ENCODE measurements at places on chromosomes 2 and 18.
A peak's percentile ranks its signal among the peaks of the same experiment; 100 is the strongest.

GRCh38 chr2:25570161-25570845, 103.1 kb downstream of the DTNB start:
- no peak for DNase-seq

DNA sequence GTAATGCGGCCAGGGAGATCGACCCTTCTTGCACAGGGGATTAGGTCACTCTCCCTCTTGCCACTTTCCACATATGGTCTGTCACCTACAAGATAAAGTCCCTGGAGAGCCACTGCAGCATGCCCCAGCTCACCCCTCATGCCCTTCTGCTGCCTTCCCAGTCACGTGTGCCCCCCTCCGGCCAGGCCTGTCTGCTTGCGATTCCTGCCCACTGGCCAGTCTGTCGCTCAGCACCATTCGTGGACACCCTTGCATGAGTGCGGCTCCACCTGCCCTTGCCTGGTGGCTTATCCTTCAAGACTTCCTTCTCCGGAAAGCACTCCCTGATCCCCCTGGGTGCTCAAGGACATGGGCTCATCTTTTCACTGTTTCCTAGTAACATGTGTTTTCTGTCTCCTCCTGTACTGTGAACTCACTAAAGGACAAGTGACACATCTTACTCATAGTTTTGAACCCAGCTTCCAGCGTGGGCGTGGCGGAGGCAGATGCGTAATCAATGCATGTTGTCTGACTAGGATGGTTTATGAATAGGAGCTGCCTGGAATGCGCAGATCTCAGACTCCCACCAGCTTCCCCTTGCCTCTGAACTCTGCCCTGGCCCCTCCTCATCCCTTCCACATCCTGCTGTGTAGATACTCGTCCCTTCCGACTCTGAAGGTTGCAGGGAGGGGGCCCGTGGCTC, 7.8 kb upstream of the NT5DC4 start:
- peak; percentile 46 for DNase-seq

- DNase-seq, result no peak
Measured at GRCh38 chr2:53886406-53887280, 26.9 kb upstream of the GPR75 start.

DNA sequence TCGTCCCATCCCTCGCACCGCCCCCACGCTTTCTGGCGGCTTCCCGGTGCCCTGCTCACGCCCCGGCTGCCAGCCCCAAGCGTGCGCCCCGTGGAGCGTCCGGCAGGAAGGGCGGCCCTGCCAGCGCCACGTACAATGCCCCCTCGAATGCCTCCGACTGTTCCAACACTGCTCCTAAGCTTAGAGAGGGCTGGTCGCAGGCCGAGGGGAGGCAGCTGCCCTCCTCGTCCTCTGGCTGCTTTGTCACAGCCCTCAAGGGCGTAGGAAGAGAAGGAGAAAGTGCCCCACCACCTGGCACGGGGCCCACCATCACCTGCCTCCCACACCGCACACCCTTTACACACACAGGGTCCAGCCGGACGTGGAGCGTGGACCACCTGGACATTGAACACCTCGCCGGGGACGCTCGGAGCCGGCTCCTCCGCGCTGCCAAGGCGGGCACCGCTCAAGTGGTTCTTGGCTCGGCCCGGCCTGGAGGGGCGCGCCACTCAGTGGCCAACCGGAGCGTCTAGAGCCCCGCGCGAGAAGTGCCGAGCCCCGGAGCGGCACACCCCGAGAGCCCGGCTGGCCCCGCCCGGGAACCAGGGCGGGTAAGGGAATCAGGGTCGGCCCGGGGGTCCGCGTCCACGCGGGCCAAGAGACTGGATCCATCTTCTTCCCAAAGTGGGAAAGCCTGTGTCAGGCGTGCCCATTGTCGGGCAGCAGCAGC, 830 bp downstream of the DNER start:
- no peak for DNase-seq

- no peak for DNase-seq
Measured at GRCh38 chr2:163259489-163259888, 420.9 kb upstream of the KCNH7 start.

GRCh38 chr2:223585666-223586065, 16.5 kb downstream of the SCG2 start:
- no peak for DNase-seq

DNA sequence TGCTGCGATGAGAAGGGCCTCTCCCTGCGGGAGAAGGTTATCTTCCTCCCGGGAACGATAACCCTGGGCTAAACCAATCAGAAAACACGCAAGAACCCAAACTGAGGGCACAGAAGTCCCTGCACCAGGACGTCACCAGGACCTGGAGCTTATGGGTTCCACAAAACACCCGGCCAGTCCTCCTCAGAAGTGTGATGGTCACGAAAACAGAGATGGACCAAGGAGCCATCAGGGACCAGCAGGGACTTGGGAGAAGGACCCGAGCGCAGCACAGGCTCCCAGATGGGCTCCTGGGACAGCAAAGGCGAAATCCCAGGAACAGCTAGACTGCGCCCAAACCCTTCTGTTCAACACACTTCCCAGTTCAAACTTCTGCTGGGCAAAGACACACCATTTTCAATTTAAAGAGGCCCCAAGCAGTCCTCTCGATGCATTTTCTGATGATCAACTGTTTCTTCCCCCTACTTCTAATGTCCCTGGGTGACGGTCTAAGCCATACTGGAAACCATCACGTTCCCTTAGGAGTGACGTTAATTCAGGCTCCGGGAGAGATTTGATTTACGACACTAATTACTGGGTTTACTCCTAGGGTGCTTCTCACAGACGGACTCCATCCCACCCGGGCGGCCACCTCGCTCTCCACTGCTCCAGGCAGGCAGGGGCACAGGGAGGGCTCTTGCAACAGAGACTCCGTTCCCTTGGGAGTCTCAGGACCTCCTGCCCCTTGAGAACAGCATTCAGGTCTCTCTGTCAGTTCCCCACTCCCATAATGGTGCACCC, 29.2 kb downstream of the ZNF516 start:
- DNase-seq, result no peak

DNA sequence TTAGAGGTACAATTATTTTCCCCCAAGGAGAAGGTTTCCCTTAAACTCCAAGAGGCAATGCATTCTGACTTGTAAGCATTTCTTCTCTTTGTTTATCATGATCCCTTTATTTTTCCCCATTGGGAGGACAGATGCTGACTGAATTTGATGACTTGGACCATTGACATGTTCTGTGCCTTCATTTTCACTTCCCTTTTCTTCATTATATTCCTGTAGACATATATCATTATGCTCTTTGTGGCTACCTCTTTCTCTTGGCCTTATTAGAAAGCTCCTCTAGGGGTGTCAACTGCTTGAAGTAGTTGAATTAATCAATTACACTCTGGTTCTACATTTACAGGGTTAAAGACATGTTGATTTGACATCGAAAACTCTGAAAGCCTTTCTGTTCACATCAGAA, 330.0 kb upstream of the DCC start:
- DNase-seq, result no peak

GRCh38 chr2:159573846-159574606, 42.3 kb downstream of the BAZ2B start:
- no peak for DNase-seq

GRCh38 chr18:79944126-79944731, 7.2 kb downstream of the SLC66A2 start:
- peak; percentile 13 for DNase-seq

DNA sequence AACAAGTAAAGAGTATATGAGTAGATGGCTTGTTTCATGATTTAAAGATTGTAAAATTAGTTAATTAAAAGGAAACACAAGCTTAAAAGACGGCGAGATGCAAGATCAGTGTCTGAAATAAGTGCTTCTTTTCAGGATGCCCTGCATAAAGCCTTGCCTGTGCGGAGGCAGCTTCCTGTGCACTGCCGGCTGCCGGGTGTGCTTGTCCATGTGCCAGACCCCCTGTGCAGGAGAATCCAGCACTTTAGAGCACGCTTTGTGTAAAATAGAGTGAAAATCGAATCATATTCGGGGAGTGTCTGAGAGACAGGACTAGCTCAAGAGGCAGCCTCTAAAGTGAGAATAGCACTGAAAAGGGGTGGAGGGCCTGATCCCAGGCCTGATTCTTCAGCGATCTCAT, 154.7 kb downstream of the CHST9 start:
- no peak for DNase-seq

DNA sequence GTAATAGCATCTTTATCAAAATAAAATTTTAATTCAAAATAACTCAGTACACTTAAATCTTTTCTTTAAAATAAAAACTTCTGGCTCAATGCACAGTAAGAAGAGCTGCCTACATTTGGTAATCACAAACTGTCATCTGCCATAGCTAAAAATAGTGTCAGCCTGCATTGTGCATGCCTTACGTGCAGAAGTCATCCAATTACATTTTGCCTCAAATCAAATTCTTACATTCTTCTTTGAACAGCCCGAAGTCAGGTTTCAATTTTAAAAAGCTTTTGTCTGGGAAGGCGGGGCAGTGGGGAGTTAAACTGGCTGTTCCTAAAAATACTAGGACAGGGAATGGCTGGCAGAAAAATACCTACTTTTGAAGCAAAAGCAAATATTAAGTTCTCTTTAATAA, 51.1 kb downstream of the RTN4 start:
- DNase-seq, result no peak

- DNase-seq, result peak; percentile 8
Measured at GRCh38 chr18:44887227-44887631, 206.5 kb downstream of the SETBP1 start.

DNA sequence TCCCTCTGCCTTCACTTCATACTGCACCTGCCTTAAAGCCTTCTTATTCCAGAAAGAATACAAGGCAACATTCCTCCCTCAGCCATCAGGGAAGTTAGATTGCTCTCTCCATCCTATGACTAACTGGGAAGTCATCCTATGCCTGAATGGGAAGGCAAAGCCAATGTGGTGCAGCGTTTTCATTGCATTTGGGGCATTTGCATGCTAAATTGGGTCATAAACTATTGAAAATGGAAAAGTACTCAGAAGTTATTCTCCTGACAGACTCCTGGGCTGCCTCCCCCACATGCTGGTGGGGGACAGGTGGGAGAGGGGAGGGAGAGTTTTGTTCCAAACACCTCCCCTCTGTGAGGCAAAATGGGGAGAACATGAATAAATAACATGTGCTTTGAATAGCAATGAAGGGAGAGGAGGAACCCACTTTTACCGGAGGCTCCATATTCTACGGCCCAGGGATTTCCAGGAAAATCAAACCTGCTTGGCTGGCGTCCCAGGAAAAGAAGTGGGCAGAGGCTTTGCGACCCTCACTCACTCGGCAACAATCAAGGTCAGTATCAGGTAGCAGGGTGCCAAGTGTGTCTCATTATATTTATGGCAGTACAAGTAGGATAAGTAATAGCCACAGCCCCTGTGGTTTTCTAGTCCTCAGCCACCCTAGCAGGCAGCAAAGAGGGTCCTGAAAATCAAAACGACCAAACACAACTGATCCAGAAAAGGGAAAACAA, 84.1 kb downstream of the BOD1L2 start:
- DNase-seq, result no peak

GRCh38 chr2:157192445-157193423, 64.8 kb upstream of the GALNT5 start:
- DNase-seq, result no peak

- DNase-seq, result no peak
Measured at GRCh38 chr2:191910518-191910917, 63.6 kb upstream of the CAVIN2 start.

GRCh38 chr2:127695491-127696472, 5.5 kb upstream of the SFT2D3 start:
- DNase-seq, result peak; percentile 45

DNA sequence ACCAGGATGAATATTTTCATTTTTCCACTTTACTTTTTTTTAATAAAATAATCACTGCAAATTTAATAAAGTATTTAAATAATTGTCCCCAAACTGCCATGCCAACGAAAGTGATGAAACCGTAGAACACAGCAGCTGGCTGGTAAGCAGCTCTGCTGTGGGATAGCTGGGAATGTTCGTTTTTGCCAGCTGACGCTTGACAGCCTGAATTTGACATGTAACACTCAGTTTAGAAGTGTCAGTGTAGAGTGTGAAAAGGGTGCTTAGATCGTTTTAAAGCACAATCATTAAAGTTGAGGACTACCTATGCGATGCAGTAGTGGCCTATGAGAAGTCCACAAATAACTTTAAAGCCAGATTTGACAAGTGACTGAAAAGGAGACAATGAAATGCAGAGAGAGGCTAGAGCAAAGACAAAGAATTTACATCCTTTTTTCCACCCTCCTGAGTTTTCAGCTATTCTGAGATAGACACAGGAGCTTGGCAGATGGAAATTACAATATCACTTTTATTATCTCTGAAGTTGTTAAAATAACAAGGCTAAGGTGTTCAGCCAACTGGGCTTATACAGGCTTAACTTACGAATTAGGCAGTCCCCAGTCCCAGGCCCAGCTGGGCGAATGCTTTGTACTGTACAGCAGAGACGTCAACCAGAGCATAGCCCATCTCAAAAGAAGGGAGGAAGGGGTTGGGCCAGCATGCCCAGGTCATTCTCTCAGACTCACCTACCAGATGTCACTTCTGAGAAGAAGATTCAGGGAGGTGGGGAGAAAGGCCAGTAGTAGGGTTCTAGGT, 31.9 kb upstream of the SLC1A4 start:
- DNase-seq, result no peak

GRCh38 chr18:8177330-8178016, 431.8 kb upstream of the RAB12 start:
- DNase-seq, result no peak

GRCh38 chr2:9057939-9058761, 54.7 kb upstream of the MBOAT2 start:
- DNase-seq, result no peak

GRCh38 chr18:13487237-13487636, 239.1 kb downstream of the FAM210A start:
- DNase-seq, result no peak

- DNase-seq, result no peak
Measured at GRCh38 chr2:58558881-58559280, 317.8 kb upstream of the FANCL start.

GRCh38 chr2:30239308-30239985, 8.1 kb downstream of the LBH start:
- peak; percentile 57 for DNase-seq

GRCh38 chr2:239249776-239250175, 151.0 kb downstream of the HDAC4 start:
- DNase-seq, result no peak

GRCh38 chr2:170713543-170714380, 1.4 kb upstream of the SP5 start:
- no peak for DNase-seq

DNA sequence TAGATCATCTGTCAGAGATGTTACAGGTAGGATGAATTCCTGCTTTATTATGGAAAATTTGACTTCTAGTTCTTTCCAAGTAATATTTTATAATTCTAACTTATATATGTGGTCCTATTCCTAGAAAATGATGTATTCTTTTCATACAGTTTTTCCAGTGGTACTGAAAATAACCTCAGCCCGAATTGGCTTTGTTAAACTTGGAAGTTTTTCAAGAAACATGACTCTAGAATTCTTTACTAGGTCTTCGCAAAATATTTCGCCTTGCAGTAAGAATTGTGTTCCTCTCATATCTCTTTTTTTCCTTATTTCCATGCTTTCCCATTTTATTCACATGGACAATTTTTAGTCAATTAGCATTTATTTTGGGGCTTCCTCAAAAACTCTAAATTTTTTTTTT, 60.5 kb downstream of the BMPR2 start:
- DNase-seq, result no peak

DNA sequence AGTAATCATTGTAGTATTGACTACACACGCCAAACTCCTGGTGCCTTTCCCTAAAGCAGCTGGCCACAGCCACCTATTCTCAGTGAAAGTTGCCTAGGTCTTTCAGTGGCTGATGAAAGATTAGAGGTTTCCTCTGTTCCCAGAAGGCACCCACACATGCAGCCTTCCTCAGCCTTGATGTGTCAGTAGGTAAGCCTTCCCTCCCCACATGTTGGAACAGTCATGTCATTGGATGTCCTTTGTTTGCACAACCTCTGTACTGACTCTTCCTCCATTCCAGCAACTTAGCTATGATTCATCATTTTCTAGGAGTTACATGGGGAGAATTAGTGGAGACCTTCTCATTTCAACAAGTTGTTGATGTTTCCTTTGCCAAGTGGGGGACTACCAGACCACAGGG, 630.8 kb upstream of the SLC39A10 start:
- no peak for DNase-seq

Measured in stimulated activated CD4-positive, alpha-beta T cell treated with anti-CD3 and anti-CD28 coated beads, Interleukin-4, amount 100 ng/mL, for 4 hours (primary cell).